Heart right ventricle (tissue), 16 donors: ENCODE measurements at places on chromosomes 12 and 14. TPM values are rescaled to one million over a fixed set of nuclear protein-coding genes. Genes with fewer than 3 reads are reported as not detected.

RERG gene
- 3.5 TPM for polyA plus RNA-seq

AVPR1A gene
- polyA plus RNA-seq: 0.66 TPM

LMNTD1 gene
- polyA plus RNA-seq: not detected

L2HGDH gene
- 1.9 TPM for polyA plus RNA-seq

KSR2 gene
- not detected for polyA plus RNA-seq

LIN7A gene
- polyA plus RNA-seq: 6.2 TPM

SUOX gene
- polyA plus RNA-seq: 23.2 TPM

KRT71 gene
- not detected for polyA plus RNA-seq

SLC39A5 gene
- 0.20 TPM for polyA plus RNA-seq

DLK1 gene
- polyA plus RNA-seq: 3.2 TPM

SLC11A2 gene
- 12.0 TPM for polyA plus RNA-seq

ACSM4 gene
- polyA plus RNA-seq: not detected

CMKLR1 gene
- 2.2 TPM for polyA plus RNA-seq
